ENCODE measurements at places on chromosomes 16 and 17.

- DNase-seq, result no peak
These were observed at the start of gene CES2 for GRCh38 chr16:66935314-66936011. Gene CES2, plus strand, starts transcription at chr16:66935516. Its CDS starts 120 bp downstream, at chr16:66935636.

DNA sequence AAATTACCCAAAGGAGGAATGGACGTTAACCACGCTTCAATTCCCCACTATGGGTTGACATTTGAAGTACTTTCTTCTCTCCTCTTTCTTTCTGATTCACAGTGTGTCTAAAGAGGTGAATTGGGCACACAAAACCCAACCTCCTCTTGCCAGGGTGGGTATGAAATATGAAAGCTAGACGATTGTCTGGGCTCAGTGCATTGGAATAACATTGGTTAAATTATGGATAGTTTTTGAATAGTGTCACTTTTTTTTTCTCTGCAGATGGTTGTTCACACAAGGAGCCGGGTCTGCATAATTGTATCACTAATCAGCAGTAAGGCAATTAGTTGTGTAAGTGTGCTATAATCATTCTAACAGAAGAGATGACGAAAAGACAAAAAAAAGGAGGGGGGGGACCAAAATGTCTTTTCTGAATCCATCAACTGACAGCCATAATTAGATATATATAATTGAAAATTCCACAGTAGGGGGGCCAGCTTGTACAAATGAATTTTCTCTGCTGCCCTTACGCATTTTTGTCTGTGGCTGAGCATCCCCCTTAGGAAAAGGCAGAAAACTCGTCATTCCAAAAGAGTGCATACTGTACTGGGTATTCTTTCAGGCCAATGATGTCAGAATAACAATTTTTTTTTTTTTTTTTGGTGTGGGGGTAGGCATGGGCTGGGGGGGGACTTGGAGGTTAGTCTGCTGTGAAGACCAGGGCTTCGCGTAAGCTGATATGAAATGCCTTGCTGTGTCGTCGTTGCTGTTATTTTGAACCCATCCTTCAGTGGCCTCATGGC is 307.5 kb upstream of the SALL1 start:
- DNase-seq, result peak; percentile 10

DNA sequence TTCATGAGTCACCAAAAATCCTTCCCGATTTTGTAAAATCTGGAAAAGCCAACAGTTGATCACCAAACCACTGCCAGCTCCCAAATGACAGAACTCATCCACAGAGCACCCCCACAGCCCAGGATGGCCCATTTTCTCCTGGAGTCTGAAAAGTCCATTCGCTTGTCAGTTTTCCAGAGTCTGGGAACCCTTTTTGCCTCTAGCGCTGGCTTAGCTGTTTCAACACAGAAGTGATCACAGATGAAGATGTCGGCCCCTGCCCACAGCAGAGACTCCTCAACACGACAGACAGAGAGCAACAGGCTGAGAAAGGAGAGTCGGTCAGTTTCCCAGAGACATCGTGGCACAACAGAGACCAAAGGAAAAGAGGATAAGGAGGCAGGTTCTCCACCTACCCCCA is 66.4 kb downstream of the NXN start:
- peak; percentile 47 for DNase-seq

GRCh38 chr17:66487121-66487520 is 184.7 kb downstream of the PRKCA start:
- no peak for DNase-seq

GRCh38 chr17:57733085-57733484 is 12.0 kb downstream of the CCDC182 start:
- DNase-seq, result no peak

- no peak for DNase-seq
These were observed 15.3 kb downstream of the NPLOC4 start for GRCh38 chr17:81621494-81622130.

DNA sequence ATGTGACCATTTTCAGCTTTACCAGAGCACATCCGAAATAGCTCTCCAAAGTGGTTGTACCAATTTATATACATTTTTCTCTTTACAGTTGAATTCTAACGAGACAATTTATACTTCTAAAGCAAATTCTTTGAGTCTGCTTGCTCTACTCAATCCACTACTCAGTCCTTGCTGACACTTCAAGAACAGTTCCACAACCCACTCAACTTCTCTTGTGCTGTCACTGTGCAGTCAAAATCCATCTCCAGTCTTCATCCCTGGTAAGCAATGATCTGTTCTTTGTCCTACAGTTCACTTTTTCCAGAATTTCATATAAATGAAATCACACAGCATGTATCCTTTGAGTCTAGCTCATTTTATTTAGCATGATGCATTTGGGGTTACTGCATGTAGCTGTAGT is 30.6 kb downstream of the NETO2 start:
- no peak for DNase-seq

GRCh38 chr17:56310782-56311181 is 157.5 kb downstream of the ANKFN1 start:
- no peak for DNase-seq

DNA sequence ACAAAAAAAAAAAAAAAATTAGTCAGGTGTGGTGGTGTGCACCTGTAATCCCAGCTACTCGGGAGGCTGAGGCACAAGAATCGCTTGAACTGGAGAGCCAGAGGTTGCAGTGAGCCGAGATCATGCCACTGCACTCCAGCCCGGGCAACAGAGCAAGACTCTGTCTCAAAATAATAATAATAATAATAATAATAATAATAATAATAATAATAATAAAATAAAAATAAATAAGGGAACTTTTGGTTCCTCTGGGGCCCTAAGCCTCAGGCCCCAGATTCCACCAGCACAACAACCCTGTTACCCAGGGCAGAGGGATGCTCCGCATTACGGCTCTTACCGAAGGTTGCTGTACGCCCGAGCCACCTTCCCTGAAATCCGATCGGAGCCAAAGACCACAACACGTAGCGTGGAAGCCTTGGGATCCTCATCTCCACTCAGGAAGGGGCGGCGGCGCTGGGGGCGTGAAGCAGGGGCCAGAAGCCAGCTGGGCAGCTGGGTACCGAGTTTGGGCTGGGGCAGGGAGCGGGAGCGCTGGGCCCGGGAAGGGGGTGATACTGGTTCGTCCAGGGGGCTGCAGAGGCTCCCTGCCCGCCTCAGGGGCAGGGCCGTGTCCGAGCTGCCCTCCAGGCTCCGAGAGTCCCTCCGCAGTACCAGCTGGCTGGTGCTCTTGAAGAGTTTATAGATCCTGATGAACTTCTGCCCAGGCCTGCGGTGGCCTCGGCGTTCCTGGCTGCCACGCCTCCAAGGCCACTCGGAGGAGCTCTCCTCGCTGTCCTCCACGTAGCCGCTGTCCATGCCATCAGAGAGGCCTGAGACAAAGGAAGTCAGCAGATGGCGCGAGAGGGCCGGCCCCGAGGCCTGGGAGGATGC is 20.6 kb upstream of the PIK3R6 start:
- peak; percentile 44 for DNase-seq

DNA sequence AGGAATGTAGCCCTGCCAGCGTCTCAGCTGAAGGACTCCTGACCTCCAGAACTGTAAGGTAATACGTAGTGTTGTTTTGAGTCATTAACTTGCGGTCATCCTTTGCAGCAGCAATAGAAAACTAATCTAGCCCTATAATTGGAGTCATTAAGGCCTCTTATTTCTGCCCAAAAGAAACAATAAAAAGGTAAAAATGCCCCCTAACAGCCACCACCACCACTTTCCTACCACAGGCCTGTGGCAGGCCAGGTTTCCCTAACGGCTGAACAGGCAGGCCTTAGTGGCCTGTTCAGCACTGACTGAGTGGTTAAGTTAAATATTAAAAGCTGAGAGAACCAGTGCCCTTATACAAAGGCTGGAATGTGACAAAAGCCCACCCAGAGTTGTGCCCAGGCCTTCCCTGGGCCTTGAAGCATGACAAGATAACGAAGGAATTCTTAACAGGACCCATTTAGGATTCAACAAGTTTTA is 286.5 kb upstream of the ERCC4 start:
- no peak for DNase-seq

GRCh38 chr16:79725051-79725450 is 124.5 kb upstream of the MAF start:
- no peak for DNase-seq

- peak; percentile 87 for DNase-seq
These were observed 19.8 kb upstream of the MARCHF10 start for GRCh38 chr17:62827746-62828485.

Data from fibroblast of skin of right biceps (primary cell).